NCI-H1092 treated with DMSO at 0.1 percent for 48 hours (cell line): ENCODE measurements at places on chromosomes 2 and 18.

- DNase-seq: no peak
These were observed 9.3 kb downstream of the GPN1 start for GRCh38 chr2:27638037-27638637.

- DNase-seq: no peak
These were observed 950.1 kb downstream of the TRIB2 start for GRCh38 chr2:13666582-13667414.

DNA sequence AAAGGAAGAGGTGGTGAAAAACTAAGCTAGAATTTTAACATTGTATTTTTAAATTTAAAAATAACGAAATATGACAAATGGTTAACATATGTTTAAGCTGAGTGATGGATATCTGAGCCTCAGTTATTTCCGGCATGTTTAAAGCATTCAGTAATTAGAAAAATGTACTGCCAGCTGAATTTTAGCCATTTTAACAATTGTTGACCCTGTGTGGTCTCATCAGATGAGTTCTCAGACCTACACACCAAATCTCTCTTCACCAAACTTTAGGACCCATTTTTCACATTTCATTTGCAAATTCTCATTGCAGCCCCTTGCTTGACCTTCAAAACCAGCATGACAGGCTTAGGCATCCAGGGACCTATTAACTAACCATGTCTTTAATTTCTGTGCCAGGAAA lies 91.5 kb upstream of the RGPD4 start:
- DNase-seq: no peak

DNA sequence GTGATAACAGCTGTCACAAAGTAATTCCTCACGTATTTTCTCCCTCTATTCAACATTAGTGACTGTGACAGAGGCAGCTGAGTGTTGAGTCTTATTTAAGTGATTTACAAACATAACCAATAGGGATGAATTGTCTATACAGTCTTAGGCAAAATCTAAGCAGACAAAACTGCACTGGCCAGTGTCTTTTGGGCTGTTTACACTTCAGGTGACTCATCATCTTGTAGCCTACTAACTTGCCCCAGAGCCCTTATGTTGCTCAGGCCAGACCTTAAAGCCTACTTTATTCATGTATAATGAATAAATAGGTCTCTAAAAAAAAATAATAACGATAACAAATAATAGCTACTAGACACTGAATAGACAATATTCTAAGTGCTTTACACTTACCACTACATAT lies 17.2 kb downstream of the THOC1 start:
- no peak for DNase-seq

DNA sequence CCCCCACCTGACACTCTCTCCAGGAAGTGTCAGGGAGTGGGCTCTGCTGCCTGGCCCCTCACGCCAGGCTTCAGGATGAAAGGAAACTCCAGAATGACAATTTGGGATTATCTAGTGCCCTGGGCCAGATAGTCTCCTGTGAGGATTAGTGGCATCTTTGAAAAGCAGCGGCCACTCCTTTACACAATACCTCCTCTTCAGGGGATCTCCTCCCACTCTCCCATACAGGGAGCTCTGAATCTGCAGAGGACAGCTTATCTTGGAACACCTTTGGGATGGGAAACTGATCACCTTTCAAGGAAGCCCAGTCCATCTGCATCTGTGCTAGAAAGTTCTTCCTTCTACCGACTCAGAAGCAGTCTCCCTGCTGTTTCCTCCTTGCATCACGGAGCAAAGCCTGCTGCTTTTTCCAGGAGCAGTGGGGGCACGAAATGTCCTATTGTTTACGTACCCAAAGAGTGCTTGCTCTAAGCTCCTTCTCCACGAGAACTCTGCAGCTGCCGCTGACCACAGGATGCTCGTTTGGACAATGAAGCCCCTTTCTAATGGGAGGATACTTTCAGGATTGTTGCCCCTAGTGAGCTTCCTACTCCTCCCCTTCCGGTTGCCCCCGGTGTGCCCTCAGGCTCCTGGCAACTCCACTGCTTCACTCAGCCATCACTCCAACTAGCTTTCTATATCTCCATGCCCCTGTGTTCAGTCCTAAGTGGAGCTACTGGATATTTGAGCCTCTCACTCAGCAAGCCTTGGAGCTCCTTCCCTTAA lies 31.5 kb downstream of the SIX3 start:
- DNase-seq: peak; percentile 72

DNA sequence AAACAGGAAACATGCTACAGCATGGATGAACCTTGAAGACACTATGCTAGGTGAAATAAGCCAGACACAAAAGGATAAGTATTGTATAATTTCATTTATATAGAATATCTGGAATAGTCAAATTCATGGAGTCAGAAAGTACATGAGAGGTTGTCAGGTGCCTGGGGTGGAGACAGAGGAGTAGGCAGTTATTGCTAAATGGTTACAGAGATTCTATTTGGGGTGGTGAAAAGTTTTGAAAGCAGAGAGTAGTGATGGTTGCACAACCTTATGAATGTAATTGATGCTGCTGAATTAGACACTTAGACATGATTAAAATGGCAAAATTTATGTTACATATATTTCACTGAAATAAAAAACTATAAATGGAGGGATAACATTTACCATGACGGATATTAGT lies 197.4 kb downstream of the VAPA start:
- DNase-seq: no peak

- no peak for DNase-seq
These were observed 11.4 kb downstream of the ASIC4 start for GRCh38 chr2:219525533-219526232.

DNA sequence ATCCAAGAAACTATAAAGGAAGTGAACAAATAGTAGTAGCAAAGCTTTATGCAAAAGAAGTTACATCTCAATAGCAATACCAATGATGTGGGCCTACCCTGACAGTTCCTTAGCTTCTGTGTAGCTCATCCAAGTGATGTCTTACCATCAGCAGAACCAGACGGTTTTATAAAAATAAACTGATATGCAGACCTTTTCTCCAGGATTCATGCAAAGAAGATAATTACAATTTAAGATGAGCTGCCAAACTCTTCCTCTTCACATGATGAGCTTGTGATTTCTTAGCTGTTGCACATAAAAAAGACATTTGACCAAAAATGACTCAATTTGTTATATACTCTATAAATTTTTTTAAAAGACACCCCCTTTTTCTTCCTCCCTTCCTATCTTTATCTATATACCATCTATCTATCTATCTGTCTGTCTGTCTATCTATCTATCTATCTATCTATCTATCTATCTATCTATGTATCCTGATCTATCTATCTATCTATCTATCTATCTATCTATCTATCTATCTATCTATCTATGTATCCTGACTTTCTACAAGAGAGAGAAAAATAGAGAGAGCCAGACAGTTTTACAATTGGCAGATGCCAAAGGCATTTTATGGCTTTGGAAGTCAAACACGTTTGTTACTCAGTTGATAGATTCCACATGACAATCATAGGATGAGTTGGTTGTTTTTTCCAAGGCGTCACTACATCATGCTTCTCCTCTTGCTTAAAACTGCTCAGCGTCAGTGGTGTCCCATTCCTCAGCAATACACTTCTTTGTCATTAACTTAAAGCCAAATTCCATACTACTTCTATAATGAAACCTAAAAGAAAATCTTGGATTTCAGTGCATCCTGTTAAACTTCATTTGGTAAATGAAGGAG lies 65.9 kb upstream of the ACTR3 start:
- no peak for DNase-seq

DNA sequence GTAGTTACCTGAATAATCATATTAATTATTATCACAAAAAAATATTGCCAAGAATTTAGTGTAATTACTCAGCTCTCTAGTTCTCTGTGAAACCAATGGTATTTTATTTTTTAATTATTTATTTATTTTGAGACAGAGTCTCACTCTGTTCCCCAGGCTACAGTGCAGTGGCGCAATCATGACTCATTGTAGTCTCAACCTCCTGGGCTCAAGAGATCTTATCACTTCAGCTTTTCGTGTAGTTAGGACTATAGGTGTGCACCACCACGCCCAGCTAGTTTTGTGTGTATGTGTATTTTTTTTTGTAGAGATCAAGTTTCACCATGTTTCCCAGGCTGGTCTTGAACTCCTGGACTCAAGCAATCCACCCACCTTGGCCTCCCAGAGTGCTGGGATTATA lies 440.4 kb upstream of the CDH20 start:
- DNase-seq: no peak

DNA sequence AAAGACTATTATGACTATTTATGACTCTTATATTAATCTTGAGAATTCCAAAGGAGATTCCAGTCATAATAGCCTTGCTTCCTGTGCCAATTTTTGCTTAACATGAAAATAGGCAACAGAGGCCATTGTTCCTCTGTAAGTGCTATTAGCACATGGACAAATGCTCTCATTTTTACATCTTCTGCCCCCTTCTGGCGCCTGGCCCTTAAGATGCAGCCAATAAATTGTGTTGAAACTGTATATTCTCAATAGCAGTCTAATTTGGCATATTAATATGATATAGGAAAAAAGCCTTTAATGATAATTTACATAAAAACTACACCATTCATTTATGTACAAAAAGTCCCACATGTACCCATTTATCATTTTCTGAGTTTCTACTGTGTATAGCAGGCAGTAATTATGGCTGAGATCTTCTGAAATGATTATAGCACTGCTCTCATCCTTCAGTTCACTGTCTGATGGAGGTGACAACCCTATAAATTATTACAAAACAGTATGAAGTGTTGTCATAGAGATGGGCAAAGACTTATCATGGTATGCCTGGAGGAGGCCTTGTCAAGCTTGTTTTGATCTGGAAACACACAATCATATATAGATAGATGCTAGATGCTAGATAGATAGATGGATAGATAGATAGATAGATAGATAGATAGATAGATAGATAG lies 613.3 kb downstream of the TSN start:
- DNase-seq: no peak

GRCh38 chr2:229410264-229410663 lies 139.2 kb upstream of the PID1 start:
- DNase-seq: no peak

GRCh38 chr2:9415516-9416169 lies 7.7 kb downstream of the ITGB1BP1 start:
- no peak for DNase-seq

DNA sequence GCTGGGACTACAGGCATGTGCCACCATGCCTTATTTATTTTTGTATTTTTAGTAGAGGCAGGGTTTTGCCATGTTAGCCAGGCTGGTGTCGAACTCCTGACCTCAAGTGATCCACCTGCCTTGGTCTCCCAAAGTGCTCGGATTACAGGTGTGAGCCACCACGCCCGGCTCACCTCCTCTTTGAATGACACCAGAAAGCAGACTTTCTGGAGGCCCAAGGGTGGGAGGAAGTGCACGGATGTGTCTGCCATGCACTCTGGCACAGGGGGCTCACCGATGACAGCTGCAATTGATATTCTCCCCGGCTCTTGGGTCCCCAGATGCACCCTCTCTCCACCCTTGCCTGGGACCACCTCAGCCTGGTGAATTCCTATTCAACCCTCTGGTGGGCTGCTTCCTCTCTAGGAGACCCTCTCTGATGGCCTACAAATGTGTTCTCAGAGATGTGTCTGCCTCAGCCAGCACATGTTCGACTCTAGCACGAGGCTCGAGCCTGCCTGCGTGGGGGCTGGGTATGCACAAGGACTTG lies 87.3 kb downstream of the SEPTIN10 start:
- no peak for DNase-seq

DNA sequence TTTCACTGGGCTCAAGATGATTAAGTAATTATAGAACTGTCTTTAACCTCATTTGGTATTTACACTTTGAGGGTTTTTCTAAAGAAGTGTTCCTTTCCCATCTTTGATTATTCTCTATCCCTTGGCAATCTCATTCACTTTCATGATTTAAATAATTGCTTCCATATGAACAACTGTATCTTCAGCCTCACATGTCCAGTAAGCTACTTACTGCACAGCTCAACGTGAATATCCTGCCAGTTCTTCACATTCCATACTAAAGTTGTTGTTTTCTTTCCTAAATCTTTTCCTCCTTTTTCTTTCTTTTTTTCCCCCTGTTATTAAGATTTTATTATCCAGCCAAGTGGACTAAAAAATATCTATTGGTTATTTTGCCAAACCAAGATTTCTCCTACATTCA lies 37.7 kb downstream of the ZC3H15 start:
- DNase-seq: no peak

- no peak for DNase-seq
These were observed 10.6 kb upstream of the POMC start for GRCh38 chr2:25178976-25179375.

- DNase-seq: no peak
These were observed 101.8 kb upstream of the SCN1A start for GRCh38 chr2:166229678-166230023.

GRCh38 chr2:135252805-135253458 lies 200.8 kb downstream of the RAB3GAP1 start:
- no peak for DNase-seq

- peak; percentile 71 for DNase-seq
These were observed 576 bp downstream of the NYAP2 start for GRCh38 chr2:225400060-225400511.

GRCh38 chr2:131673400-131674173 lies 145.9 kb downstream of the CCDC74A start:
- peak; percentile 62 for DNase-seq

DNA sequence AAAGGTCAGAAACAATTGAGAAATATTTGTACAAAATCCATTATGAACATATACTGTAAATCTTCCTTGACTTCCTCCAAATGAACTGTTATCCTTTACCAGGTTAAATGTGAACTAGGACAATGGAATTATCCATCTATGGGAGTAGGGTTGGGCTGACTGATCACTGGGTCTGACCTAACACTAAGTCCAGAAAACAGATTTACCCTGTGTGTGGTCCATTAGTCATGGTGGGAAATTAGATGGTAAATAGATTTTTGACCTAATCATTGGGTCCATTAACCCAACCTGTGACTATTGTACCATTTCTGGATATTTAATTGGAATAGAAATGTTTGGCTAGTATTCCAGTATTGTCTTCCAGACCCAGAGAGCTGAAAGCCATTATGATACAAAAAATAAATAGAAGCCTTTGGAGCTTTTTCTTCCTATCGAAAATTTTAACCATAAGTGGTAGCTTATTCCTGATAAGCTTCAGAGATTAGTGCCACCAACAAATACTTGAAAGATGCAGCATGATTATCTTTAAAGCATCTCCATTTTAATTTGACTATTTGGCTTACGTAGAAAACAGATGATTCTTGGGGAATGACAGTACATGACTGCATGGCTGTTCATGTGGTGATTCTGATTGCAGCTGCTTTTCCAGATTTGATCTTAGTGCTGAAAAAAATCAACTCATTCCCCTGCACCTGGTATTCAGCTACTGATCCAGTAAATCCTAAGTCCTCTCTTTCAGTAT lies 703.2 kb upstream of the FSHR start:
- DNase-seq: no peak

GRCh38 chr2:151669585-151670081 lies 64.6 kb downstream of the NEB start:
- DNase-seq: no peak

- DNase-seq: no peak
These were observed 3.0 kb downstream of the MEIS1 start for GRCh38 chr2:66437691-66438497.
